ENCODE measurements at places on chromosomes 6 and 20.
A peak's percentile ranks its signal among the peaks of the same experiment; 100 is the strongest.

DNA sequence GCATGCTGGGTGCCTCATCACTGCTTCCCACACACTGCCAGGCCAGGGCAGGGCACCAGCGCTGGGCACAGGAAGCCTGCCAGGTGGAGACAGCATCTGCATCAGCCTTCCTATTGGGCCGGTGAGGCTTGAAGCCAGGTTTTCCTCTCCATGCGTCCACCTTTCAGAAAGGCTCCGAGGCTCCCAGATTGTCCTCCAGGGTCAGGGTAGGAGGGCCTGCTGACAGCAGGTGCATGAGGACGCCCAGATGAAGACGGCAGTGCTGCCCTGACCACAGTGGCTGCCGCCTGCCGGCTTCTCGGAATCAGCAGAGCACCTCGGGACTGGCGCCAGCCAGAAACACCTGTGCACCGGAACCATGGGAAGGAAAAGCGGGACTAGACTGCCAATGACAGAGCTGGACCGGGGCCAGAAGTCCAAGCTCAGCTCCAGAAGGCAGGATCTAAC lies 170.5 kb upstream of the CST7 start:
- no peak for DNase-seq

DNA sequence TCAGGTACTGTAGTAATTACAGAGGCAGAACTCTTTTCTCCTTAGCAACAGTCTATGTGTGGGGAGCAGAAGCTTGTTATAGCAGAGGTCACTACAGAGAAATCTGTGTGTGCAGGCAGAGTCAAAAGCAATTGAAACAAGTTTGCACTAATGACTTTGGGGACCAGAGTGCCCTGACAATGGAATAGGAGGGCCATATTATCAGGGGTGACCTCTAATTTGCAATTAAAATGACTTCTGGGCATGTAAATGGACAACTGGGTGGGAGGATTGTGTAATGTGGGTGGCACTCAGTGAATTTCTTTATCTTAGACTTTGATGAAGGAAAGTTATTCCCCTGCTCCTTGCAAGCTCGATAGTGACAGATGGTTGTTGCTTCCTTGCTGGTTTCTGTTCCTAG lies 127.2 kb downstream of the PLCB4 start:
- no peak for DNase-seq

DNA sequence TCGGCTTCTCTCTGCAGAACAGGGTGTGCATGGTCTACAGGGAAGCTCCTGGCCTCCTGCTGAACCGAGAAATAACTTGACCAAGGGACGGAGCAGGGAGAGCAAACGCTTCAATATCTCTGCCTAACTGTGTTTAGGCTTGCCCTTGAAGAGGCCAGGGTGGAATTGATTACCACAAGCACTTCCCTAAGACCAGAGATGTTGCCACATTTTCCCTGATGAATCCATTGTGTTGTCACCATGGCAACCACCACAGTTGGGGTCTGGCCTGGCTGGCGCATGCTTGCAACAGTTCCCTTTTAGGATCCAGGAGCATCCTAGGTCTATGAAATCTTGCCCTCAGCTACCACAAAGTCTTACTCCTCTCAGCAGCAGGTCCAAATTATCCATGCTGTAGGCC lies 213.5 kb upstream of the SULF2 start:
- no peak for DNase-seq

- DNase-seq: no peak
Measured at GRCh38 chr6:93433592-93433991, 14.2 kb upstream of the EPHA7 start.

- no peak for DNase-seq
Measured at GRCh38 chr6:167689751-167690150, 137.0 kb upstream of the AFDN start.

DNA sequence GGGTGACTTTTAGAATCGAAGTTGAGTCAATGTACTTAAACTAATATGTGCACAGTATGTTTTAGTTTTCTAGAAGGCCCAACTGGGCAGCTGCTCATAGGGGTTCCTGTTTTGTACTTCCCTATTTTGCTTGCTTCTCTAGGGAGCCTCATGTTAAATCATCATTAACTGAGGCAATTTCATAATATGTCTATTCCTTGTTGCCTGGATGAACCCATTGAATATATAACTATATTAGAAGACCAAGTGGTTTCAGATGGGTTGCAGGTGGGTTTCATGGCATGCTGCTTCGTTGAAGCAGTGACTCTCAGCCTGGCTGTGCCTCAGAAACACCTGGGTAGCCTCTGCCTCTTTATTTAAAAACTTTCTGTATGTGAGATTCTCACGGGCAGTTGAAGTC lies 22.2 kb downstream of the CARMIL1 start:
- peak; percentile 45 for DNase-seq

GRCh38 chr20:4592316-4593148 lies 129.2 kb upstream of the PRND start:
- peak; percentile 44 for DNase-seq

DNA sequence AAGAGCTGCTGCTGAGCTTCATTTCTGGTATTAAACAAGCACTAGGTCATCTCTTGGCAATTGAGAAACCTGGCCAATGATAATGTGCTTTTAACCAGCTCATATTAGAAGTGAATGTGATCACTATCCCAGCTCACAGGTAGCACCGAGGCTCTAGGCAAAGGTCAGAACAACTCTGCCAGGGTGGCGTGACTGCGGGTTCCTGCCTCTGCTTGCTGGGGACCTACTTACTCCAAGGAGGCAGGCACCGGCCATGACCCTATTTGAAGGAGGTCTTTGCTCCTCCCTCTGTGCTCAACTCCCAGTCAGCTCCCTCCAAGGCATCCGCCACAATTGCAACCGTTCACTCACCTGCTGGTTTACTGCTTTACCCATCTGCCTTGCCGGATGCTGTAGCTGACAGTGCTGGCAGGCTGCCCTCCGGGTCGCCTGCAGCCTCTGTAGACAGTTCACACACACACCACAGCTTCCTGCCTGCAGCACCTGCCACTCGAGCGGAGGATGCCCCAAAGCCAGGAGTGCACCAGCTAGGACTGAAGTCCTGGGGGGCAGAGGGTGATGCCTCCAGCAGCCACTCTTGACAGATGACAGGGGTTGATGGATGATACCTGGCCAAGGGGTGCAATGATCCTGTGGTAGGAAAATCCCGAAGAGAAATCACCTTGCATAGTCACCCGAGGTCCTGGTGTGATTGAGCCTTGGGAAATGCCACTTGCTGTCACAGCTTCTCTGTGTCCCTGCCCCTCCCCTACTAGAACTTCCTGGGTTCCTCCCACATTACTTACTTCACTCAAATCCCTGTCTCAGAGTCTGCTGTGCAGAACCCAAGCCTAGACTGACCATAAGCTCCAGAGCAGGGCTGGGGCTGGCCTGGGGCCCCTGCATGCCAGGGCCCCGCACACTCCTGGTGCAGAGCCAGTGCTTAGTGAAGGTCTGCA lies 8.8 kb upstream of the VSX1 start:
- DNase-seq: peak; percentile 82

DNA sequence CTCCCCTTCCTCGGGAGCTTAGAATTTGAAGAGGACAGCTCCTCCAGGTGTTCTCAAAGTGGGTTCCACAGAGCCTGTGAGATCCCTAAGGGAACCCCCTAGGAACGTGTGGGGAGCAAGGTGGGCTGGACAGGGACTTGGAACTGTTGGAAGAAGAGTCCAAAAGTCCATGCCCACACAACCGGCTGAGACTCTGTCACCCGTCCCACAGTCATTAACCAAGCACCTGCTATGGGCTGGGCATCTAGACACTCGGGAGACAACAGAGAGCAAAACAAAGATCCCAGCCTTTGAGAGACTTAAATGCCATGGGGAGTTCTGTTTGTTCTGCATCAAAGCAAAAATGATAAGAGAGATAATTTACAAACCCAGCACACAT lies 51.9 kb upstream of the SAYSD1 start:
- no peak for DNase-seq

GRCh38 chr20:4443016-4443415 lies 278.7 kb upstream of the PRND start:
- DNase-seq: no peak

DNA sequence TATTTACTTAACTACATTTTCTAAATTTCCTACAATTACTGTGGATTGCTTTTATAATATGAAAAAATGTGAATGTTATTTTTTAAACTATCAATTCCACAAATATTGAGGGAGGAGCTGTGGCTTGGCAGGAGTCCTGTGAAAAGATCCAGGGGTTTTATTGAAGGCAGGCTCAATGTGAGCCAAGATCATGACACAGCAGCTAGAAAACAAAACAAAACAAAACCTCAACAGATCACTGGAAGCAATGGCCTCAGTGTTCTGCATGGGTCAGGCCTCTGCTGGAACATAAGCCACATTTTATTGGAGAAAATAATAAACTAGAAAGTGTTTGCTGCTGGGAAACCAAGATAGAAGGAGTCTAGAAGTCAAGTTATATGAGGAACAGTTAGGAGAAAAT lies 19.4 kb upstream of the RCAN2 start:
- no peak for DNase-seq

DNA sequence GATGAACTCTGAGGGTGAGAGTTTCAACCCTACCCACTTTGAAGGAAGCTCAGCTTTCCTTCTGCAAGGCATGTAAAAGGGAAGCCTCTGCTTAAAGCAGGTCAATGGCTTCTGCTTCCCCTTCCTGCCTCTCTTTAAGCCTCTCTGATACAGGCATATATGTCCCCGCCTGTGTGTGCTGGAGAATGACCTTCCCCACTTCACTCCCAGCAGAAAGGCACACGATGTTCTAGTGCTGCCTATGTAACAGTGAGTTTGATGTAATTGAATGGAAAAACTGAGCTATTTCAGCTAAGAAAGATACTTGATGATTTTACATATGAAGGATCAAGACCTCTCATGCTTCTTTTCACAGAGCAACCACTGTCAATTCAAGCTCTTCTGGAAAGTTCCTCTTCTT lies 632.2 kb downstream of the HACE1 start:
- no peak for DNase-seq

DNA sequence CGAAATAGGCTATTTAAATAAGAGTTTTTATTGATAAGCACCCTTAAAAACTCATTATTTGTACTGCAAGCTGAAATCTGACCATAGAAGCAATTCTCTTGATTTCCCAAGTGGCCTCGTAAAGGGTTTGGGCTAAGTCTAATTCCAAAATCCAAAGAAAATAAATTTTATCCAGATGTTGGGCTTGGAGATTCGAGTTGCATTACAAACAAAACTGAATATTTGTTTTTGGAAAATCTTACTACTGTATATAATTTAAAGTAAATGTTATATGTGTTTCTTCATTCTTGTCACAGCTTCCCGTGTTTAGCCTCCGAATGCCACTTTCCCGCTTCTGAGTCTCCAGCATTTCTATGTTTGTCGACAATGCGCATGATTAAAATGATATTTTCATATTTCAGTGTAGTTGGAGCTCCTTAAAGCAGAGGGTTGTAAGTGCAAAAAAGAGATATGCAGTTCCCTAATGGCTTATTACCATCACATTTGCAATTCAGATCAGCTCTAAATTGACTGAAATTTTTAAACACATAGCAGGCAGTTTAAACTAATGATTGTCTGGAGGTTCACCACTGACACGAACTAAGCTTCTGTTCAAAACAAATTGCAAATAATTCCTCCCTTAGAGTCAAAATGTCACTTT lies 47.0 kb downstream of the PRL start:
- DNase-seq: no peak

GRCh38 chr6:31083742-31084354 lies 28.5 kb downstream of the C6orf15 start:
- no peak for DNase-seq

DNA sequence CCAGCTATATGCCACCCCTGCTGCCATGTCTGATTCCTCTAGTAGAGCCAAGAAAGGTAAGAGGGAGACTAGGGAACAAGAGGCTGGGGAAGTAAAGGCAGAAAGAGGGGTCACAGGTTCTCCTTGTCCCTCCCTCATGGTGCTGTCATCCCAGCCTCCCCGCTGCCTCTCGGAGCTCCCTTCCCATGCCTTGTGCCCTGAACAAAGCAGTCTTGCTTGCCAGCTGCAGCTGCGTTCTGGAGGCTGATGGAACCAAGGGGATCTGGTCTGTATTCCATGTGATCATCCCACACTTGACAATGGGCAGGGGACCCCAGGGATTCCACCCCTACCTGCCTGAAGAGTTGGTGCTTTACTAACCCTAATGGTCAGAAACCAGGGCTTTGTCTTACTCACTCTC lies 61.4 kb downstream of the DAAM2 start:
- no peak for DNase-seq

- DNase-seq: peak; percentile 58
Measured at GRCh38 chr6:24524805-24525204, 30.0 kb downstream of the ALDH5A1 start.

- DNase-seq: peak; percentile 20
Measured at GRCh38 chr6:44335631-44336030, 6.8 kb upstream of the SPATS1 start.

- DNase-seq: no peak
Measured at GRCh38 chr6:66948106-66948505, 1241.1 kb upstream of the EYS start.
